Mucosa of gallbladder (tissue), 1 donor: ENCODE measurements at places on chromosomes 6 and 20. TPM values are rescaled to one million over a fixed set of nuclear protein-coding genes. Genes with fewer than 3 reads are reported as not detected.

The PROCR gene
- 21.4 TPM for total RNA-seq

GRCh38 chr6:81130969-81131368, 621.5 kb downstream of the TENT5A start:
- no peak for DNase-seq

The PRKN gene
- 9.3 TPM for total RNA-seq

GRCh38 chr6:93703431-93703830, 284.1 kb upstream of the EPHA7 start:
- no peak for DNase-seq

GRCh38 chr20:63232235-63233060, 3.3 kb upstream of the BIRC7 start:
- no peak for DNase-seq

DNA sequence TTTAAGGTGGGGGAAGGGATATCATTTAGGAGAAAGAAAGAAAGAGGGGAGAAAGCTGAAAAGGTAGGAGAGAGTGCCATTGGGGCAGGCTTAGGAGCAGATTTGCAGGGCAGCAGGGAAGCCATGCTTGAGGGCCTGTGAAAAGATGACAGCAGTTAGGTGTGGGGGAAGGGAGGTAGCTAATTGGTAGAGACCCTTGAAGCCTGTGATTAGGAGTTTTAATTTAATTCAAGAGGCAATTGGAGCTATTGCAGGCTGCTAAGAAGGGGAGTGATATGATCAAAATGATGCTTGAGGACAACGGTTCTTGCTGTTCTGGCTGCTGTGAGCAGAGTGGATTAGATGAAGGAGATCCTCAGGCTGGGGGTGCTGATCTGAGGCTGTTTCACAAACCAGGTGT, 24.5 kb upstream of the SEC63 start:
- DNase-seq: no peak

GRCh38 chr6:125363824-125364165, 62.0 kb upstream of the HDDC2 start:
- DNase-seq: no peak

DNA sequence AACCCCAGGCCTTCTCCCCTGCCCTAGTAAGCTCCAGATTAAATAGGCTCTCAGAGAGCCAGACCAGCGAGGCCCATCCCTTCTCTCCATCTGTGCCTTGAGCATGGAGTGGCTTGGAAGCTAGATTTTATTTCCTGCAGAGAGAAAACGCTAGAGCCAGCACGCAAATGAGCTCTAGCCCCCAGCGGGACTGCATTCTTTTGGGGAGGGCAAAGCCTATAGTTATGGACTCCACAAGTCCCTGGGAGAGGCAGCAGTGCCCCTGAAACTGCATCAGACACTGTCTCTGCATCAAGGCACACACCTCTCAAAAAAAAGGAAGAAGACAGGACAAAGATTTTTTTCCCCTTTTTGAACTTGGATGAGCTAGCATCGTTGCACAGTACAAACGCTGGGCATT, 15.8 kb downstream of the FOXF2 start:
- DNase-seq: no peak

- no peak for DNase-seq
Measured at GRCh38 chr6:63114610-63115211, 96.6 kb upstream of the FKBP1C start.

GRCh38 chr6:57130661-57131177, 40.7 kb downstream of the ZNF451 start:
- no peak for DNase-seq

The RHAG gene
- 0.52 TPM for total RNA-seq

The CST5 gene
- not detected for total RNA-seq

DNA sequence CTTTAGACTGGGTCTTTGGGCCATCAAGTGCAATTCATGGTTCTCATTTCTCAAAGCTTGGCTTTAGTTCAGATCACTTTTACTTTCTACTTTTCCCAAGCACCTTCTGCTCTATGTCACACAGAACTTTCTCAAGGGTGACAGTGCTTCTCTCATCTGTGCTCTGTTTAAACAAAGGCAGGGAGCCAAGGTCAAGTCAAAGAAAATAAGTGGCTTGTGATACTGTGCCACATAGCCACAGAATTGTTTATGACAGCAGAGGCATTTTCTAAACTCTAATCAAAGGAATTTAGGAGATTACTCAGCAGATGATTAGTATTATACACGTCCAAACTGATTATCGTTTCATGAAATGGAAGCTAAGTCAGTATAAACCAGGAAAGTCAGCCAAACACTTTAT, 348.0 kb downstream of the HDGFL1 start:
- DNase-seq: no peak

The GGTLC1 gene
- 0.40 TPM for total RNA-seq

The C2 gene
- total RNA-seq: 14.8 TPM

The RGS17 gene
- total RNA-seq: 3.5 TPM

DNA sequence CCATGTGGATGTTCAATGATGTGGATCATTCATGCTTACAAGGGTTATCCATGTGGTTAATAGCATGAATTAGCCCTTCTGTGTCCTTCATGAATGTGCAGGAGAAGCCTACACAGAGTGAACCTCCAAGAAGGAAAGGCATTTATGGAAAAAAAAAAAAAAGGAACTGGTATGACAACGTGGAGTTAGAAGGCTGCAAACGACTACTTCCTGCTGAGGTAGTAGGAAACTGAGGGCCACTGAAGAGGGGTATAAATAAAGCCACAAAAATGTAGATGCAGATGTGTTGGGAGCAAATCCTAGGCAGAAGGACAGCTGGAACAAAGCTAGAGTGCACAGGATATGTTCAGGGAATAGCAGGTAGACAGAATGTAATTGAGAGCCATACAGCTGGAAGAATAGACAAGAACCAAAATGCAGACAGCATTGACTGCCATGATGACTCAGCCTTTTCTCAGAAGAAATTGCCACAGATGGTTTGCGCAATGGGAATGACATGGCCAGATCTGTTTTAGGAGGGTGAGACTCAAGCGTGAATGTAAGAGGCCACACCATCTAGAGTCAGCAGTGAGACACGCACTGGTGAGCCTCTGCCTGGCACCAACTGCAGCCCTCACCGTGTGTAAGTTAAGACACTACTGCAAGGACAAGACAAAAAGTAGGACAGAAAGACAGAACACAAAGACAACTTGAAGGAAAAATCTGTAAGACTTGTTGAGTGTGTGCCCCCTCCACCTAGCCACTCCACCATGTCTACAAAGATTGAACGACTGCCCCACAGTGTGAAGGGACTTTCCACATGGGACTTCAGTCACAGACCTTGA, 79.8 kb downstream of the KIF13A start:
- DNase-seq: peak; percentile 56

- no peak for DNase-seq
Measured at GRCh38 chr20:49172413-49172812, 15.7 kb downstream of the STAU1 start.

GRCh38 chr6:158962371-158962770, 37.6 kb downstream of the RSPH3 start:
- no peak for DNase-seq

- no peak for DNase-seq
Measured at GRCh38 chr20:39129523-39129922, 167.4 kb downstream of the DHX35 start.

- DNase-seq: no peak
Measured at GRCh38 chr6:119476554-119476953, 127.0 kb upstream of the MAN1A1 start.
